ENCODE measurements at places on chromosomes 5 and 9.

- no peak for DNase-seq
Measured at GRCh38 chr5:91369480-91369879, 13.6 kb downstream of the ARRDC3 start.

DNA sequence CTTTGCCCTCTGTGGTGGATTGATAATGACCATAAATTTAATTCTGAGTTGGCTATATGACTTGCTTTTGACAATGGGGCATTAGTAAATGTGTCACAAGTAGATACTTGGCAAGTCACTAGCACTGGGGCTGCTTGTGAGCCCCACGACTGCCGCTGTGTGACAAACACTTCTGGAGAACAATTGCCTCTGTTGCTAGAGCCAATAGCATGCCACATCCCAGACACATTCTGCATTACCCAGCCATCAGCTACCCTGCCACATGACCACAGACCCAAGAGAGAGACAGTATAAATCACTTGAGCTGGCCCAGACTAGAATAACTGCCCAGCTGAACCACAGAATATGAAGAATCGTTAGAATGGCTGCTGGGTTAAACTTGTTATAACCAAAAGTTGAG lies 753.2 kb upstream of the DMAC1 start:
- DNase-seq = no peak

GRCh38 chr9:136441681-136442245 lies 2.1 kb upstream of the INPP5E start:
- no peak for DNase-seq

GRCh38 chr5:69444127-69444754 lies 29.3 kb downstream of the MARVELD2 start:
- DNase-seq = no peak

GRCh38 chr5:33339413-33339812 lies 101.4 kb upstream of the TARS1 start:
- no peak for DNase-seq

GRCh38 chr5:173450188-173450587 lies 122.0 kb upstream of the STC2 start:
- no peak for DNase-seq

DNA sequence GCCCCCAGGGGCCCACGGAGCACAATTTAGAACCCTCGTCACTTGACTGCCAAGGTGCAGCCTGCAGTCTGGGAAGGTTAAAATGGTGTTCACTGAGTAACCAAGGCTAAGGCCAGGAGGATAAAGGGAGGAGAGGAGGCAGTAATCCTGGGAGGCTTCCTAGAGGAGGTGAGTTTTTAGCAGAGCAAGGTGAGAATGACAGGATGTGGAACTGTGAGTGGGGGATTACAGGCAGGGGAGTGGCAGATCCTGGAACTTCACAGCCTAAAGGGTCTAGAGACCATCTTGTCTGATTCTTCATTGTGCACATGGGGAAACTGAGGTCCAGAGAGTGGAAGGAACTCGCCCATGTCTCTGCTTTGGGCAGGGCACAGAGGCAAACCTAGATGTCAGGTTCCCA lies 42.5 kb upstream of the ASS1 start:
- DNase-seq = no peak

DNA sequence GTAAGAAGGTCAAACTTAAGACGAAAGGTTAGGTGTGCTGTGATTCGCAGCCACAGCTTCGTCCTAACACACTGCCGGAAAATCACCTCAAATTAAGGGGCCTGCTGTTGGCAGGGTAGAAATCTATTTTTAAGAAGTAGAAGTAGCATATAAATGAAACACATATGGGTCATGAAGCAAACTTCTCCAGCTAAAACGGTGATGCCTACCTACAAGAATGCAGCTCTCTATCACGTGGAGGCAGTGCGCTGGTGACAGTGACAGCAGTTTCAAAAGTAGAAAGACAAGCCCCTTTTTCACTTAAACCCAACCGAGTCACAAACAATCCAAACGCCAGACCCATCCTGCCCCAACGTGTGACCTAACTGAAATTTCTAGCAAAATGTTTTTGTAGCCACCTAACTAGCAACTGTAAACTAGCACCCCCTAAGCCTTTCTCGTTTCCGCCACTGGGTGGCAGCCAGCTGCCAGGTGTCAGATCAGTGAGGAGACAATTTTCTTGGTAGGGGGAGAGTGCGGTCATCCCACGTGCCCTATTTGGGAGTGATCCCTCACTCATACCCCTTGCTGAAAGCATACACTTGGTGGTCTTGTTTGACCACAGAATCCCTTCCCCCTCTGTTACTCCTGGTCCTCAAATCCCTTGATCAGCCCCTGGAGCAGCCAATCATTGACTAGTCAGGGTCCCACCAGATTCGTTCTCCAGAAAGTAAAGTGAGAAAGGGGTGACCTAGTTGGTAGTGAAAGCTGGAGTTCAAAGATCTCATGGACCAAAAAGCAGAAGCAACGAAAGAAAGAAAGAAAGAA lies 71.8 kb upstream of the MAMDC2 start:
- DNase-seq = peak; percentile 59

DNA sequence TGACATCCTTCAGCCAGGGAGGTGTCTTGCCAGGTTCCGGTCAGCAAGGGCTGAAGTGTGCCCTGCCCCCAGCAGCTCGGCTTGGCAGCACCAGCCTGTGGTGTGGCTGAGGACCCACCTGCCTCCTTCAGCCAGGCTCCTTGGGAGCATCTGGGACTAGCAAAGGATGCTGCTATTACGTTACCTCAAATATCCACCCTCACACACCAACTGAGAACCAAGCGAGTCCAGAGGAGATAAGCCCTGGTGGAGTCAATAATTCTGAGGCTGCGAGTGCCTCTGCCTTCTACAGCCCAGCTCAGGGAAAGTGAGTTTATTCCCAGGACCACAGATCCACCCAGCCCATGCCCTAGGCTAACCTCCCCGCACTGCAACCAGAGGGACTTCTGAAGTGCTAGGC lies 57.1 kb upstream of the FSTL4 start:
- no peak for DNase-seq

- DNase-seq = no peak
Measured at GRCh38 chr5:52024359-52024758, 641.1 kb downstream of the ISL1 start.

GRCh38 chr5:172379481-172379880 lies 74.8 kb downstream of the SH3PXD2B start:
- DNase-seq = no peak

GRCh38 chr9:87776481-87777379 lies 50.8 kb downstream of the CTSL start:
- DNase-seq = peak; percentile 97

DNA sequence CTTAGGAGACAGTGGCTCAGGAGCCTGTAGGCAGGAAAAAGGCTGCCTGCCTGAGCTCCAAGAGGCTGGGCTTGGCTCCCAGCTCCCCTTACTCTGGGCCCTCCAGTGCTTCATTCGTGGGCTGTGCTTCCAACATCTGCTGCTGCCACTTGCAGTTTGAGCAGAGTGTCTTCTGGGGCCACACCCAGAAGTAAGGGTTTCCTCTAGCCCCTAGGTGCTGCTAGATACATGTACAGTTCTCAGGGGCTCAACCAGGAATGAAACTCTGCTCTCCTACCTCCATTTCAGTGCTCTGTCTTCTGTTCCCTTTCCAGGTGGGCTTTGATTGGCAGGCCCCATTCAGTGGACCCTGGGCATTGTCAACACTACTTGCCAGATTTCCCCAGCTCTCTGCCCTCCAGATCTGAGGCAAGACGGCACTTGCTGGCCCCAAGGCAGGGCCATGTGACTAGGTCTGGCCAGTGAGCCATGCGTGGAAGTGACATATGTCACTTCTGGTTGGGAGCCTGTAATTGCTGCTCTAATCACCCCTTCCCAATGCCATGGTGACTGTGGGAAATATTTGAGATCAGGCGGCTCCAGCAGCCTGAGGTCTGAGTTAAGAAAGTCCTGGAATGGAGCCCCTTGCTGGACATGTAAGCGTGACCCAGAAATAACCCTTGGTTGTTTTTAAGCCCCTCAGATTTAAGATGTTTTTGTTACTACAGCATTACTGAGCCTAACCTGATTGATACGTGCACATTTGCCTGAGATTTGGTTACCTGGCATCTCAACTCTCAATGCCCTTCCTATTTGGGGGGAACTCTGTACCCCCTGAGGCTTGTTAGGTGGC lies 9.4 kb upstream of the BOD1 start:
- peak; percentile 42 for DNase-seq

- DNase-seq = no peak
Measured at GRCh38 chr5:102545175-102545574, 46.4 kb upstream of the SLCO6A1 start.

- no peak for DNase-seq
Measured at GRCh38 chr5:62375627-62376026, 28.1 kb downstream of the DIMT1 start.

- no peak for DNase-seq
Measured at GRCh38 chr5:57911438-57911837, 428.8 kb upstream of the ACTBL2 start.

- DNase-seq = no peak
Measured at GRCh38 chr5:91271999-91272398, 111.1 kb downstream of the ARRDC3 start.

DNA sequence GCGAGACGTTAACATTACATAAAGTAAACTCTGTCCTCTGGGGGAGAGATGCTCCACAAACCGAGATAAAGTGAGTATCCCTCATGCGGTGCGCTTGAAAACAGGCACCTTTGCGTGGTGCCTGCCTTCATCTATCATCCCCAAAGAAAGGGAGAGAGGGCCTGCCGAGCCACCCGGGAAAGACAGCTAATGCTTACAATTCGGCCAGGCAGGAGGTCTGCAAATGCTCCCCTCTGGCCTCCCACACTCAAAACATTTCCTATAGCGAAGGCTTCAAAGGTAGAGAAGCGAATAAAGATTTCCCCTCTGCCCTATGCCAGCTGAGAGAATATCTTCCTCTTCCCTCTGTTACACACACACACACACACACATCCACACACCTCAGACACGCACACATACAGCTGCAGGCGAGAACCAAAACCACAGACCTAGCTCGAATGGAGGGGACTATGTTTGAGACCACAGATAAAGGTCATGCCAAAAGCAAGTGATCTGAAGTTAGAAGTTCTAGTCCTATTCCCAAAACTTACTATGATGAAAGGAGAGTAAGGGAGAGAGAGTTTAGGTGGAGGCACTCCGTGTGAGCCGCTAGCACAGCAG lies 132.8 kb downstream of the CRB2 start:
- no peak for DNase-seq

DNA sequence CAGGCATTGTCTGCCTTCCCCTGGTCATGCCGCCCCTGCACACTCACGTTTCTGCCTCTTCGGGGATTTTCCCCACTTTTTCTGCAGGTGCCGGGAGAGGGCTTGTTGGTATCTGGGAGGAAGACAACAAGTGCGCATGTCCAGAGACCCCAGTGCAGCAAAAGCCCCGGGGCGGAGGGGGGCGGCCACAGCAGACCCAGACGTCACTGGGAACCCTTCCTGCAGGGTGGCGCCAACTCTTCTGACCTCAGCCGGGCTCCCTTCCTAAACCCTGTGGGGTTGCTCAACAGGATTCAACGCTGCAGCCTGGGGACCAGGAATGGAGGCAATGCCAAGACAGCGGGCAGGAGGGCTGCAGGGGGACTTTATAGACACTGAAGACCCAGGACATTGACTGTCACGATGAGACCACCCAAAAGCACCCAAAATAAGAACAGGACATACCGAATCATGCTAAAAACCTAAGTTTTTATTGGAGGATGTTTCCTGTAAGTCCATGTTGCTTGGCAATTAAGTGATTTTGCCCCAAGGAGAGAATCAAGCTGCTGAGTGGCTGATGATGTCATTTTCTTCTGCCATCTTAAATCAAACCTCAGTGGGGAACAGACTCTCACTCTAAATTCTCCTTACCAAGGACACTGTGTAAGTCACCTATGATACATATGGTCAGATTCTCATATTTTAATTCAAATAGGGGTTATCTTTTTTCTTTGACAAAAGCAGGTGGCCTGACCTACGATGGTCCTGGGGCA lies 62.9 kb upstream of the SIMC1 start:
- DNase-seq = no peak

- no peak for DNase-seq
Measured at GRCh38 chr9:69155341-69156030, 18.6 kb upstream of the TJP2 start.

DNA sequence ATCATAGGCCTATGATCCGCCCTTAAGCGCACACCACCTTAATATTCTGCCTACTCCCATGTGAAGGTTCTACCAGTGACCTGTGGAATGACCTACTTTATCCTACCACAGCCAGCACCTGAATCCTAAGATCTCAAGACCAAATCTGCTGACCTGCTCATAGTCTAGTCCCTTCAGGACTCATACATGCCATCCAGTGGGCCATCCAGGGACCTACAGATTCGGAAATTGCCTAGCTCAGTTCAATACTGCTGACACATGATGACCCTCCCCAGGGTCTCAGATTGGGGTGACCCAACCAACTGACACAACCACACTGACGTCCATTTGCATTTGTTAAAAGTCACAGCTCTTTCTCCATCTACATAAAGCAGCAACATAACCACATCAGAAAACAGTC lies 443.8 kb upstream of the ST8SIA4 start:
- DNase-seq = no peak

GRCh38 chr9:93392974-93393373 lies 58.5 kb upstream of the FAM120A start:
- no peak for DNase-seq

DNA sequence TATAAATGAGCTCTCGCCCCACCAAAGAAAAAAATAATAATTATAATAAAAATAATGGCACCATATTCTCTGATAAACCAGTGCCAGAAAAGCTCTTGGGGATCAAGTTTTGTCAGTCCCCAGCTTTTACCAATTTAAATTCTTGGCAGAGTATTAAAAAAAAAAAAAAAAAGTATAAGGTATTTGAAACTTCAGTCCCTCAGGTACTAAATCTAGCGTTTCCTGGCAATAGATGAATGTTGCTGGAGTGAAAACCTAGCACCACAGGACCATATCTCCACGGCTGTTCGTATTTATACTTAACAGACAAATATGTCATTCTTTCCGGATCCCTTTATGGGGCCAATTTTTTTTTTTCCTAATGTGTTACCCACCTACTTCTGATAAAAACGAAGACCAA lies 646.2 kb downstream of the CCDC171 start:
- DNase-seq = no peak

DNA sequence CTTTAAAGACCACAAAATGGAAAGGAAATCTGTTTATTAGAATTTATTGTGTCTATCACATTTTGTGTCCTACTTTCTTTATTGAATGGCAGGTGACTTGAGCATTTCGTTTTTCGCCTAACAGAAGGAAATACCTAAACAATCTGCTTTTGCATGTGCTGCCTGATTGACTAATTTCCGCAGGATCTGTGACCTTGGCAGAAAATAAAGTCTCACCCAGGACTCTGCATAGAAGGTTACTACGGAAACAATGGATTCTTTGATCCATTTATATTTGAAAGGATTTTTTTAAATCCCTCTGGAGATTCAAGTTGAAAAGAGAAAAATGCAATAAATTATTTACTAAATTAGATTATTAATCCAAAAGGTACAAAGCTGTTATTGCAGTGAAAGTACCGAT lies 61.0 kb upstream of the CAST start:
- no peak for DNase-seq

- DNase-seq = no peak
Measured at GRCh38 chr9:120729791-120730241, 15.5 kb upstream of the MEGF9 start.

- DNase-seq = no peak
Measured at GRCh38 chr9:37026113-37026930, 7.7 kb downstream of the PAX5 start.
